Stimulated activated CD4-positive, alpha-beta T cell treated with anti-CD3 and anti-CD28 coated beads, Interleukin-15, amount 100 ng/mL, for 1 hour (primary cell): ENCODE measurements at places on chromosomes 16 and 17.

- DNase-seq: no peak
Measured at GRCh38 chr16:69188236-69188549, 1.2 kb downstream of the SNTB2 start.

DNA sequence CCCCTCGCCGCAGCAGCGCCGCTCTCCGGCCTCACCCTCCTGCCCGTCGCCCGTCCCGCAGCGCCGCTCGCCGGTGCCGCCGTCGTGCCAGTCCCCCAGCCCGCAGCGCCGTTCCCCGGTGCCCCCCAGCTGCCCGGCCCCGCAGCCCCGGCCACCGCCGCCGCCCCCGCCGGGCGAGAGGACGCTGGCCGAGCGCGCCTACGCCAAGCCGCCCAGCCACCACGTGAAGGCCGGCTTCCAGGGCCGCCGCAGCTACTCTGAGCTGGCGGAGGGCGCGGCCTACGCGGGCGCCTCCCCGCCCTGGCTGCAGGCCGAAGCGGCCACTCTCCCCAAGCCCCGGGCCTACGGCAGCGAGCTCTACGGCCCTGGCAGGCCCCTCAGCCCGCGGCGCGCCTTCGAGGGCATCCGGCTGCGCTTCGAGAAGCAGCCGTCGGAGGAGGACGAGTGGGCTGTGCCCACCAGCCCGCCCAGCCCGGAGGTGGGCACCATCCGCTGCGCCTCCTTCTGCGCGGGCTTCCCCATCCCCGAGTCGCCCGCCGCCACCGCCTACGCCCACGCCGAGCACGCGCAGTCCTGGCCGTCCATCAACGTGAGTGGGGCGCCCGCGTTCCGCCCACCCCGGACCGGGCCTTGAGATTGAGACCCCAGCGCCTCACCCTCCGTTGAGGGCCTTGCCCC is 15.0 kb downstream of the TBKBP1 start:
- DNase-seq: no peak

GRCh38 chr17:48012151-48012520 is 25.5 kb downstream of the COPZ2 start:
- peak; percentile 29 for DNase-seq

GRCh38 chr16:14028202-14028601 is 42.9 kb upstream of the MRTFB start:
- DNase-seq: no peak

GRCh38 chr16:88290850-88291830 is 91.6 kb upstream of the ZNF469 start:
- DNase-seq: no peak

DNA sequence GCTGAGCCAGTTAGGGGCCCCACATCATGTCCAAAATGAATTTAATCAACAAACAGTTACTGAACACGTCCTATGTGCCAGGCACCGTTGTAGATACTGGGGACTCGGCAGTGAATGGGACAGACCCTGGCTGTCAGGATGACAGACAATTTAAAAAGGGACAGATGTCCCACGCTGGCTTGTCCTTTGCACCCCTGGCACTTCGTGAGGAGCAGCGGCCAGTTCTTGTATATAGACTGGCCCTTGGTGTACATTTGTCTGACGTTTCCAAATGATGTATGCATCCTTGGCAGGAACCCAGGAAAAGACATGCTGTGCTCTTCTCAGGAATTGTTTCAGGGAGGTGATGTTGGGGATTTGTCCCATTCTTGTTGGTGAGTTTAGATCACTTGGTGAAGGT is 21.1 kb downstream of the IL4R start:
- no peak for DNase-seq

GRCh38 chr17:55432358-55433028 is 10.9 kb upstream of the MMD start:
- DNase-seq: no peak

DNA sequence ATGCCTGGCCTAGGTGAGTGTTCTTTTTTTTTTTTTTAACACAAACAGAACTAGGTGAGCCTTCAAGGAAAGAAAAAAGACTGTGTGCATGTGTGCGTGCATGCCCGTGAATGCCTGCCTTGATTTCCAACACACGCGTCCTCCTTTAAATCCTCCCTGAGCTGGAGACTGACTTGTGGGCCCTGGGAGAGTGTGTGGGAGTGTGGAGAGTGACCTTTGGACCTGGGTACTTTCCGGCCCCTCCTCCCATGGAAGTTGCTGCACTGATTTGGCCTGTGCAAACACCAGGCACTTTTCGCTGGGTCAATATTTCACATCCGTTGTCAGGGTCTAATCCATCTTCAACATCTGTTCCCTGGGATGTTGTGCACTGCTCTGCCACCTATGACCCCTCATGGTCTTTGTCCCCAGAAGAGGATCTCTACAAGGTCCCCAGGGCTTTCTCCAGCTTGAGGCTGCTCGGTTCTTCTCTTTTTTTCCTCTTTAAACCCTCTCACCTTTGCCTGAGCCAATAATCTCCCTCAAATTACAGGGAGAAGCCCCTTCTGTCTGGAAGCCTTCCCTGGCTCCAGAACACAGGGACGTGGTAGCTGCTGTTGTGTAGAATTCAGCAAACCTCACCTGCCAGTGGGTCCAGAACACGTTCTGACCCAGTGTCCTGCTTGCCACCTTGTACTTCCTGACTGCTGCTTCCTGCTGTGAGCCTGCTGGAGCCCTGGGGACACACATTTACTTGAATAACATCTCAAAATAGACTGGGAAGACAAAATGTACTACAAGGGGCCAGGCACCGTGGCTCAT is 20.8 kb upstream of the ATP5MC1 start:
- DNase-seq: no peak

DNA sequence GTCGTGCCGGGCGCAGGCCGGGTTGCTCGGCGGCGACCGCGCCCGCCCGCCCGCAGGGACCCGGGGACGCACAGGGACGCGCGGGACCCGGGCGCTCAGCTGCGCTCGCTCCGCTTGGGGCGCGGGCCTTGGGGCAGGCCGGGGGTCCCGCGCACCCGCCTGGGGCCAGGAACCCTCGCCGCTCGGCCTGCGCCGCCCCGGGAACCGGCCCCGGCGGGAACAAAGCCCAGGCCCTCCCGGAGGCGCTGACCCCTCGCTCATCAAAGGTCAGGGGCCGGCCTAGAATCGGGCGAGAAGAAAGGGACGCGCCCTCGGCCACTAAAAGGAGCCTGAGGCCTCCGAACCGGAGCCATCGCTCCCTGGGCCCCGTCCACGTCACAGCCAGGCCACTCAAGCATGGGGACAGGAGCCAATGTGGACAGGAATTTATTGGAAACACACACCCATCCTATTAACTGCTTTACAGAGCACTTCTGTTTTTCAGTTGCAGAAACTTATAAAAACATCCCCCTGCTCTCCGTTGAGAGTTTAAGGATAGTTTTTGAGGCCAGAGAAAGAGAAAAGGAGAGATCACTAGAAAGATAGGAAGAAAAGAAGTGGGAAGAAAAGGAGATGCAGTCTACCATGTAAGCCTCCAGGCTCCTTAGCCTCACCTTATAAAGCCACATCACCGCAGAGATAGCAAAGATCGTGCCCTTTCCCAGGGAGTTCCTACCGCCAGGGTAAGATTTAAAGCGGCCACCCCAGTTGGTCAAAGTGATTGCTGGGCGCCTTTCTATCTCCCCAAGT is 558 bp upstream of the ZFHX3 start:
- DNase-seq: no peak

- no peak for DNase-seq
Measured at GRCh38 chr17:15078570-15078969, 186.6 kb downstream of the PMP22 start.

DNA sequence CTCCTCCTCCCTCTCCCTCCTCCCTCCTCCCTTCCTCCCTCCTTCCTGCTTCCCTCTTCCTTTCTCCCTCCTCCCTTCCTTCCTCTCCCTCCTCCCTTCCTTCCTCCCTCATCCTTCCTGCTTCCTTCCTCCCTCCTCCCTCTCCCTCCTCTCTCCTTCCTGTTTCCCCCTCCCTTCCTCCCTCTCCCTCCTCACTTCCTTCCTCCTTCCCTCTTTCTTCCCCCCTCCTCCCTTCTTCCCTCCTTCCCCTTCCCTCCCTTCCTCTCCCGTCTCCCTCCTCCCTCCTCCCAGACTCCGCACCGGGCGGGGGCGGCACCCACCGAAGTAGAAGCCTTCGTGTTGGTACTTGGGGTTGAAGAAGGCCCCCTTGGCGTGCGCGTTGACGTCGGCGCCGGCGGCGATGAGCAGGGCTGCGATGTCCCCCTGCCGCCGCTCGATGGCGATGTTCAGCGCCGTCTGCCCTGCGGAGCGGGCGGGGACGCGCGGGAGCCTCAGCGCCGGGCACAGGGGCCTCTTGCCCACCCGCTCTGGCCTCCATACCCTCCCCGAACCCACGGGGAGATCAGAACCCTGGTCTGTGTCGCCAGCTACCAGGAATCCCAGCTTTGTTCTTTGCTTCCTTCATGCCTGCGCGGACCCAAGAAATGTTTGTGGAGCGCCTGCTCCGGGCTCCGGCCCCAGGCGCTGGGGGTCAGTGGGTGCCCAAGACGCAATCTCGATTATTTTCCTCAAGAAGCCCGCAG is 22.2 kb downstream of the TRPV3 start:
- DNase-seq: no peak

GRCh38 chr17:30380643-30381339 is 2.1 kb downstream of the CPD start:
- no peak for DNase-seq
